A549 treated with ZK216348 at 1 μM for 4 hours (cell line): ENCODE measurements at places on chromosomes 12 and 14. TPM values are rescaled to one million over a fixed set of nuclear protein-coding genes. Genes with fewer than 3 reads are reported as not detected.

Gene JDP2
- 26.0 to 44.2 TPM (median 38.3 TPM) in 5 replicates for total RNA-seq

Gene SLC6A12
- total RNA-seq = 0.50 to 1.5 TPM (median 0.55 TPM) in 5 replicates

Gene LTBP2
- total RNA-seq = 7.1 to 16.0 TPM (median 10.2 TPM) in 5 replicates

Gene MTERF2
- 4.0 to 8.3 TPM (median 5.1 TPM) in 5 replicates for total RNA-seq

Gene HOXC9
- 13.2 to 16.3 TPM (median 15.3 TPM) in 5 replicates for total RNA-seq

Gene PPM1H
- total RNA-seq = 6.0 to 8.9 TPM (median 7.6 TPM) in 5 replicates

Gene BLTP3B
- 8.1 to 12.5 TPM (median 11.4 TPM) in 5 replicates for total RNA-seq

Gene ESR2
- 0.06 to 0.08 TPM in 2 of 5 replicates, not detected in the others for total RNA-seq

Gene CCDC196
- total RNA-seq = not detected in 5 replicates

Gene TMEM253
- total RNA-seq = 0.29 to 1.3 TPM (median 0.84 TPM) in 5 replicates

Gene HOXC5
- total RNA-seq = 0.39 to 0.60 TPM (median 0.53 TPM) in 5 replicates
